HepG2 (cell line): ENCODE measurements at places on chromosomes 16 and 17. TPM values are rescaled to one million over a fixed set of nuclear protein-coding genes. Genes with fewer than 3 reads are reported as not detected.

The TBC1D26 gene
- total RNA-seq = not detected in 2 replicates

The NOG gene
- total RNA-seq = not detected in 2 replicates

GRCh38 chr16:25007284-25007984, 7.7 kb downstream of the ARHGAP17 start:
- no peaks in the 10 kb centered on the region for H3K27me3 ChIP-seq
- H3K4me3 ChIP-seq = no peak overlapping the region
- H3K4me1 ChIP-seq = peaks cover 54% of the 10 kb centered on the region
- no peak overlapping the region for H3K27ac ChIP-seq

GRCh38 chr17:79042421-79043190, 18.6 kb downstream of the C1QTNF1 start:
- H3K4me1 ChIP-seq = peaks cover 17% of the 10 kb centered on the region
- H3K27ac ChIP-seq = no peak overlapping the region
- peak; percentile 49 for DNase-seq
- peaks cover 53% of the 10 kb centered on the region for H3K27me3 ChIP-seq

The TMEM92 gene
- total RNA-seq = not detected in 2 replicates

The PRPF8 gene
- 112 and 318 TPM in 2 replicates for total RNA-seq

The LITAF gene
- 141 and 186 TPM in 2 replicates for total RNA-seq

DNA sequence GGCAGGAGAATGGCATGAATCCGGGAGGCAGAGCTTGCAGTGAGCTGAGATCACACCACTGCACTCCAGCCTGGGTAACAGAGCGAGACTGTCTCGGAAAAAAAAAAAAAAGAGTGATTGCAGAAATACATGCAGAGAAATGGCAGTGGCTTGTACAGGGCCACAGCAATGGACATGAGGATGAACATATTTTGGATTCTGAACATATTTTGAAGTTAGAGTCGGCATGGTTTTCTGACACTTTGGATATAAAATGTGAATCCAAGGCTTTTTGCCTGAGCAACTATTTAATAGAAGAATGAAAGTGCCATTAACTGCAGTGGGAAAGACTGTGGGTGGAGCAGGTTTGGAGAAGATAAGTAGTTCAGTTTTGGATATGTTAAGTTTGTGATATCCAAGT, 35.8 kb downstream of the CPD start:
- peaks cover 37% of the 10 kb centered on the region for H3K4me1 ChIP-seq
- no peaks in the 10 kb centered on the region for H3K27me3 ChIP-seq
- no peaks in the 10 kb centered on the region; the same call in 2 of the 3 replicates for H3K36me3 ChIP-seq
- no peak overlapping the region for H3K27ac ChIP-seq
- H3K4me3 ChIP-seq = no peak overlapping the region

The NEUROD2 gene
- total RNA-seq = not detected in 2 replicates

DNA sequence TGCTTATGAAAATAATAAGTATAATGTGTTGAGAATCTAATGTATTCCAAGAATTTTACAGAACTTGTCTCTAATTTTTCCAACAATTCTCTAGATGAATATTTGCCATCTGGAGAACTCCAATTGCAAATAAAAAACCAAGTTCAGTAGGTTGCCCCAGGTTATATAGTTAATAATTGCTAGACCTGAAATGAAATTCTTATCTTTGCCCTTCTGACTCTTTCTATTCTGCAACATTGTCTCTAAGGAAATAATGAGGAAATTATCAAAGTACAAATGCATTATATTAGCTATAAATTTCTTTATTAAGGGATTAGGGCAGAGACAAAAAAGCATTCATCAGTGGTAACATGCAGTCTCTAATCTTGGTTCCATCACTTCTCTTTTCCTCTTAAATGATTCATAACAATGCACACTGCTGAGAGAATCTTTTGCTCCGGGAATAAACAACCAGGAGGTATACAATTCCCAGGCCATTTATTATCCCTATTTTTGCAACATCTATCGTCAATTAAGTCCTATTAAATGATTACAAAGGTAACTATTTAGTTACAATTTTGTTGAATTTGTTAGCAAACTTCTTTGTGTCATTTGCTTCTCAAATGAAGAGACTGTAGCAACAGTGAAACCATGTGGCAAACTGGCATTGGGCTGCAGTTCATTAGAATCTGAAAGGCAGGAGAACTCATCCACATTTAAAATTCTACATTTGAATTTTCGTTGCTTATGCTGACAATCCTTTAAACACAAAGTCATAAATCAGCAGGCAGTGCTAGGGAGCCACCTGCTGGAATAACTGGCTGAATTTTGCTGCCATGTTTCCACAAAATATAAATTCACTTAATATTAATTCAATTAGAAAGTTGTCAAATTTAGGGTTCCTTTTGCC, 349.6 kb downstream of the KIF2B start:
- H3K27ac ChIP-seq = no peak overlapping the region

The FBXW10 gene
- total RNA-seq = 0.04 TPM in 1 of 2 replicates, not detected in the other

The MILR1 gene
- 0.27 TPM in 1 of 2 replicates, not detected in the other for total RNA-seq

DNA sequence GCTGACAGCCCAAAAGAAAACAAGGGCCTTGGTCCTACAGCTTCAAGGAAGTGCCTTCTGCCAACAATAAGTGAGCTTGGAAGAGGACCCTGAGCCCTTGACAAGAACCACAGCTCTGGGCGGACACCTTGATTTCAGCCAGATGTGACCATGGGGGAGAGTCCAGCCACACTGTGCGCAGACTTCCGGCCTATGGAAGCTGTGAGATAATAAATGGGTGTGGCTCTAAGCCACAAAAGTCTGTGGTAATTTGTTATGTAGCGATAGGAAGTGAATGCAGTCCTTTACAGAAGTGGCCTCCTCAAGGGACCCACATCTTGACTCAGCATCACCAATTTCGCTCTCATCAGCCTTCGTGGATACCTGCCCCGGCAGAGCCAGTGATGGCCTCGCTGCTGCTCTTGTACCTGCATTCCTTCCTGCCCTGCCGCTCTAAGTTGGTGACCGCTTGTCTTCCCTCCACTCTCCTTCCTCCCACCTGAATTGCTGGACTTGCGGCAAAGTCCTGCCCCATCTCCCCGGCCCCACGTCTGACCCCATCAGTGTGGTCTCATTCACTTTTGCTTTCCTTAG, 29.3 kb downstream of the PRSS54 start:
- no peaks in the 10 kb centered on the region; the same call in none of the 2 replicates for H3K27me3 ChIP-seq
- H3K4me1 ChIP-seq = no peaks in the 10 kb centered on the region
- no peak overlapping the region for H3K4me3 ChIP-seq
- DNase-seq = no peak
- H3K36me3 ChIP-seq = no peaks in the 10 kb centered on the region
- H3K27ac ChIP-seq = no peak overlapping the region

- no peak for DNase-seq
- no peaks in the 10 kb centered on the region for H3K36me3 ChIP-seq
Measured at GRCh38 chr17:72244494-72244893, 123.7 kb downstream of the SOX9 start.

DNA sequence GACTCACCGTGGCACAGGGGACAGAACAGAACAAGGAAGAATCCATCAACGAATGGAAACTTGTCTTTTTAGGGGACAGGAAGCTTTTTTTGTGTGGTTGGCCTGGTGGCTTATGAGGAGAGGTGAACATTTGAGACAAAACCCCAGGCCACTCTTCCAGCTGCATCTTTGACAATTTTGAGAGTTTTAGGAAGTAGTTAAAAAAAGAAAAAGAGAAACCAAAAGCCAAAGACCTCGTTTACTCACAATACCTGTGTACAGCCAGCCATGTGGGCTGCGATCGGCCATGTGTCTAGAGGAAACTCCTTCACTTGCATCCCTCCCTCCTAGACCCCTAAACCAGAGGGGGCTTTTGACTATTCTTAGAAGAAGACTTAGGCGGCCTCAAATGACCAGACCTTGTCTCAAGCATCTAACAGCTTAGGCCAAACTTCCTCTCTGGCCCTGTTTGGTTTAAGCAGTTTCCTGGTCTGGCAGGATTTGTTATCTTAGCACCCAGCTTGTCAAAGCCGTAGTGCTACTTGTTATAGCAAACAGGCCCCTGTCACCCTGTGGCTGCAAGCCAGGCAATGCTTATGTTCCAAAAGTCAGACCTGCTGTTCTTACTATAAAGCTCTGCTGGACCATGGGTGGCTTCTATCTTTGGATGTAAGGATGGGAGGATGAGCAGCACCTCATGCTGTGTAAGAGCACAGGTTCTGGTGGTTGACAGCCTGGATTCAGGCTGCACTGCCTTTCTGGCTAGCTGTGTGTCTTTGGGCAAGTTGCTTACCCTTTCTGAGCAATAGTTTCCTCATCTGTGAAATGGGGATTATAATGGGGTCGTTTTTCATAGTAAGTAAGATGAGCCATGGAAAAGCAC, 17.7 kb downstream of the KSR1 start:
- no peak overlapping the region for H3K4me3 ChIP-seq
- DNase-seq = no peak
- peaks cover 21% of the 10 kb centered on the region; the same call in 1 of the 2 replicates for H3K4me1 ChIP-seq
- no peaks in the 10 kb centered on the region for H3K27me3 ChIP-seq
- H3K27ac ChIP-seq = no peak overlapping the region

The CPHXL2 gene
- not detected in 2 replicates for total RNA-seq

- peaks cover 47% of the 10 kb centered on the region for H3K36me3 ChIP-seq
- H3K27ac ChIP-seq = no peak overlapping the region
- no peak overlapping the region for H3K4me3 ChIP-seq
- peaks cover 13% of the 10 kb centered on the region for H3K4me1 ChIP-seq
Measured at GRCh38 chr16:14668556-14669223, 25.4 kb downstream of the PLA2G10 start.

- no peaks in the 10 kb centered on the region for H3K36me3 ChIP-seq
- peak; percentile 13 for DNase-seq
- H3K27ac ChIP-seq = no peak within 1 kb of the TSS
- H3K27me3 ChIP-seq = peaks cover 26% of the 10 kb centered on the region
- peaks cover 14% of the 10 kb centered on the region; the same call in 1 of the 2 replicates for H3K4me1 ChIP-seq
Measured at GRCh38 chr17:56593646-56594319, at the start of gene NOG. TSS of gene NOG (plus strand) at chr17:56593699. CDS start at chr17:56594224, 525 bp downstream.

The CDH1 gene
- total RNA-seq = 0.70 and 0.95 TPM in 2 replicates

DNA sequence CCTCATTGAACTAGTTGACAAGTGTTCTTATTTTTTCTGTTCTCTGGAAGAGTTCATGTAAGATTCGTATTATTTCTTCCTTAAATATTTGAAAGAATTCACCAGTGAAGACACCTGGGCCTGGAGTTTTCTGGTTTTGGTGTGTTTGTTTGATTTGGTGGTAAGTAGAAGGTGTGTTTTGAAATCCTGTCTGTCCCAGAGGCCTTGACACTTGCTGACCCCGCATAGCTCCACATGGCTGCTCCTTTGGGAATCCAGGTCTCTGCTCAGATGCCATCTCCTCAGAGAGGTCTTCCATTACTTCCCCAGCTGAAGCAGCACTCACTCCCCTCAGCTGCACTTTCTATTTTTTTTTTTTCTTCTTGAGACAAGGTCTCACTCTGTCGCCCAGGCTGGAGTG, 5.7 kb upstream of the NUP93 start:
- H3K36me3 ChIP-seq = no peaks in the 10 kb centered on the region
- H3K4me1 ChIP-seq = peaks cover 22% of the 10 kb centered on the region
- no peak overlapping the region for H3K4me3 ChIP-seq
- no peak overlapping the region for H3K27ac ChIP-seq

GRCh38 chr17:46765453-46765852, 53.0 kb downstream of the WNT3 start:
- H3K36me3 ChIP-seq = no peaks in the 10 kb centered on the region
- DNase-seq = no peak
- no peaks in the 10 kb centered on the region for H3K27me3 ChIP-seq
- H3K4me3 ChIP-seq = no peak overlapping the region
- H3K27ac ChIP-seq = no peak overlapping the region
- peaks cover 49% of the 10 kb centered on the region for H3K4me1 ChIP-seq

DNA sequence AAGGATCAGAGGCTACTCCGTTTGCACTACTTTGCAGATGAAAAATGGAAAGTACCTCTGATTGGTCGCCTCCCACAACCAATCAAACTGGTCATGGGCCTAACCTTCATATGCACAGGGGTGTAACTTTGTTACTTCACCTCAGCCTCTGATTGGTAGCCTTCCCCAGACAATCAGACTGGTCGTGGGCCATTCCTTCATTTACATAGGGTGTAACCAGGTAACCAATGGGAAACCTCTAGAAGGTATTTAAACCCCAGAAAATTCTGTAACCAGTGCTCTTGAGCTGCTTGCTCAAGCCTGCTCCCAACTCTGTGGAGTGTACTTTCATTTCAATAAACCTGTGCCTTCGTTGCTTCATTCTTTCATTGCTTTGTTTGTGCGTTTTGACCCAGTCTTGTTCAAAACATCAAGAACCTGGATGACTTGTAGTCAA, 39.2 kb upstream of the USP22 start:
- no peaks in the 10 kb centered on the region for H3K27me3 ChIP-seq
- no peak overlapping the region for H3K4me3 ChIP-seq
- no peaks in the 10 kb centered on the region for H3K4me1 ChIP-seq
- no peaks in the 10 kb centered on the region for H3K36me3 ChIP-seq

DNA sequence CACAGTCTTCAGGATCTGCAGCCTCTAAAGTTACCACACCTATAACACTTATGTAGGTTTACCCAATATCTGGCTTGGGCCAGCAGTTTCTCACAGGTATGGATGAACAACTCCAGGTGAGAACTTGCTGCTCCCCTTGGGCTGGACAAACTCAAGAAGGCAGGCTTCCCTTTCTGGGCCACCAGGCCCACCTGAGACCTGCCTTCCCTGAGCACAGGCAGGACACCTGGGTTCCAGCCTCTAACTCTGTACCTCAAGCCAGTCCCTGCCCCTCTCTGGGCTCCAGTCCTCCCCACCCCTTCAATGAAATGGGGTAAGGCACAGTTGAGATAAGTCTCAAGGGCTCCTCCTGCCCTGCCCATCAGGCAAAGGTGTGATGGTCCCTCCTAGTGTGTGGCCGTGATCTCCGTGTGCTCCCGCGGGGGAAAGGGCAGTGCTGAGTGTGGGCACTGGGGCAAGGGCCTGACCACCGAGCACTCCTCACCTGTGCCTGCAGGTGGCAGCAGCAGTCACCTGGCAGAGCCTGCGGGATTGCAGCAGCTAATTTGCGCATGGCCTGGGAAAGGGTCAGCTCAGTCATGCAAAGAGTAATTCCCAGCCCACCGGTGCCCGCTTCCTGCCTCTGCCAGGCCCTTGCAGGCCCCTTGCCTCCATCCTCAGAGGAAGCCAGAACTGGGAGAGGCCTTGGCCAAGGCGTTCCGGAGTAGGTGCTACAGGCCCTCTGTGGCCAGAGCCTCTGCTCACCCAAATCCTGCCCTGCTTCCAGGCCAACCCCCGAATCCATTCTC, 28.2 kb upstream of the ADGRG1 start:
- no peaks in the 10 kb centered on the region for H3K27me3 ChIP-seq
- no peak overlapping the region for H3K4me3 ChIP-seq
- H3K4me1 ChIP-seq = peaks cover 9% of the 10 kb centered on the region; the same call in 1 of the 2 replicates
- no peak overlapping the region for H3K27ac ChIP-seq

The CEP131 gene
- total RNA-seq = 11.1 and 16.8 TPM in 2 replicates
